Smooth muscle cell of trachea (primary cell): ENCODE measurements at places on chromosomes 2 and 18. TPM values are rescaled to one million over a fixed set of nuclear protein-coding genes. Genes with fewer than 3 reads are reported as not detected.

PKDCC gene
- 55.1 and 129 TPM in 2 replicates for total RNA-seq

KCNF1 gene
- 0.29 and 0.83 TPM in 2 replicates for total RNA-seq

ZNF142 gene
- 10.2 and 12.1 TPM in 2 replicates for total RNA-seq

PDCD1 gene
- not detected in 2 replicates for total RNA-seq

HK2 gene
- total RNA-seq: 19.1 and 46.8 TPM in 2 replicates

GCG gene
- not detected in 2 replicates for total RNA-seq

NAT8 gene
- total RNA-seq: not detected in 2 replicates

KCNIP3 gene
- total RNA-seq: 2.9 and 3.6 TPM in 2 replicates

TUBB8B gene
- not detected in 2 replicates for total RNA-seq

CD226 gene
- total RNA-seq: 0.44 and 0.66 TPM in 2 replicates

SDC1 gene
- 57.6 and 63.1 TPM in 2 replicates for total RNA-seq

SOCS6 gene
- total RNA-seq: 31.0 and 37.9 TPM in 2 replicates

MFF gene
- total RNA-seq: 113 and 142 TPM in 2 replicates

CD207 gene
- not detected in 2 replicates for total RNA-seq

C2orf81 gene
- 1.5 and 2.0 TPM in 2 replicates for total RNA-seq
